C1 segment of cervical spinal cord (tissue), 14 donors: ENCODE measurements at places on chromosomes 3 and 15.

GRCh38 chr3:125062904-125063618, 7.3 kb upstream of the HEG1 start:
- DNase-seq, result no peak

DNA sequence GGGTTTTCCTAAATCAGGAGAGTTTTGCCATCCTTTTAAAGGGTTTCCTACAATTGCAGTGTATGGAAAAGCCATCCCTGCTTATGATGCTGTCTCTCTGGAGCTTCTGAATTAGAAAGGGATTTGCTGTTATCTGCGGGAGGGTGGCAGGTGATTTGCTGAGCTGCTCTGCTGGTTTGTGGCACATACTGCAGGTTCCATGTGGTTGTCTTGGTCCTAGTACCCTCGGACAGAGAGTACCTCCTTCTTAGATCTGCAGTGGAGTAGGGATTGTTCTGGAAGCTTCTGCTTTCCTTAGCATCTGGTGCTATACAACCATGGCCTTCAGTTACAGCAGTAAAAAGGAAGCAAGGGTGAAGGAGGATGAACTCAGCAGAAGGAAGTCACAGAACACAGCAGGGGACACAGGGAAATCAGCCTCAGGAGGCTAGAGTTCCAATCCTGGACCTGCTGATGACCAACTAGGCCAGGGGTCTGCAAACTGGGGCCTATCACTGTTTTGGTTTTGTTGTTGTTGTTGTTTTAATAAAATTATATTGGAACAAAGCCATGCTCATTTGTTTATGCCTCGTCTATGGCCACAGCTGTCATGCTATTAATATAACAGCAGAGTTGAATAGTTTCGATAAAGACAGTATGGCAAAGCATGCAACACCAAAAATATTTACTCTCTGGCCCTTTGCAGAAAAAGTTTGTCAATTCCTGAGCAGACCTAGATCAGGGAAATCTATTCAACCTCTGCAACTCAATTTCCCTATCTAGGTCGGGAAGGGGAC, 39.5 kb downstream of the STARD5 start:
- DNase-seq, result no peak

- DNase-seq, result no peak
These were observed 14.9 kb upstream of the C3orf80 start for GRCh38 chr3:160210341-160210740.

- no peak for DNase-seq
These were observed 1.5 kb downstream of the GPR87 start for GRCh38 chr3:151315136-151315535.

- DNase-seq, result no peak
These were observed 52.4 kb downstream of the SETMAR start for GRCh38 chr3:4355401-4356219.

DNA sequence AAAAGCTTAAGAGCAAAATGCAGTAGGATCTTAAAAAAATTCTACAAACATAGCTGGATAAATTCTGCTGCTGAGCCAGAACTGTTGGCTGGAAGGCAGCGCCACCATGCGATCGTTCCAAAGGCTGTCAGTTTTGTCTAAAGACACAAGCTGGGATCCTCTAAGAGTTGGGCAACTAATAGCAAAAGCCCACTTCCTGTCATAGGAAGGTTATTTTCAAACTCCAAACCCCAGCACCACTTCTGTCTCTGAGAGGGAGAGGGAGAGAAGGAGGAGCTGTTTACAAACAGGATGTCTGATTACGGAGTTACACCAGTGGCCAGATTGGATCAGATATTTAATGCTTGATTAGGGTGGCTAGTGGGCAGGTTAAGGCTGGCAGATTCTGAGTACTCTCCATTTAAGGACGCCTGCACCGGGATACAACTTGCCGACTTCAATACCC, 44.0 kb downstream of the EIF4E3 start:
- DNase-seq, result peak; percentile 36

DNA sequence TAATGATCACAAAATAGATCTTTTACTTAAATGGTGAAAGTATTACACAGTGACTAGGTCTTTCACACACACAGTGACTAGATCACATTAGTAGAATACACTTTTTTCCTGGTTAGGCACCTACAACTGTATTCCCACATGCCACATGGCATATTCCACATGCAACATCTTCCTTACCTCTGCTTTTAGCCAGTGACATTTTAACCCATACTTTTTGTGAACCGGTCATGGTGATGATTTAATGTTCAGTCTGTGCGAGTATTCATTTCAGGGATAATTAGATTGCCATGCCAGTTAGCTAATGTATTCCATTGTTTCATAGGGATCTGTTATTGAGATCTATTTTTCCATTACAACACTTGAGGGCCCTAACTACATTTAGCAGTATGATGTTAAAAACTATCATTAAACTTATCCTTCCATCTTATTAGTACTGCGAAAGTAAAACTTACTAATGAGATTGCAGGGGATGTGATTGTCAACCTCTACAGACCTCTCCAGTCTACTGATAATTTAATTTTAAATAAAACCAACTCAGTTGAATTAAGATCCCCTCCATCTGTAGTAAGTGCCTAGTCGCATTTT, 28.3 kb downstream of the TSEN2 start:
- no peak for DNase-seq

GRCh38 chr3:157248590-157249422, 88.9 kb upstream of the CCNL1 start:
- peak; percentile 11 for DNase-seq

- DNase-seq, result no peak
These were observed 650.8 kb downstream of the MCTP2 start for GRCh38 chr15:94882071-94882712.
